ENCODE measurements at places on chromosomes 6 and 20.

- no peak for DNase-seq
Observed at GRCh38 chr6:163390770-163391169, 23.7 kb upstream of the QKI start.

GRCh38 chr20:23096097-23096496, 10.0 kb upstream of the CD93 start:
- no peak for DNase-seq

DNA sequence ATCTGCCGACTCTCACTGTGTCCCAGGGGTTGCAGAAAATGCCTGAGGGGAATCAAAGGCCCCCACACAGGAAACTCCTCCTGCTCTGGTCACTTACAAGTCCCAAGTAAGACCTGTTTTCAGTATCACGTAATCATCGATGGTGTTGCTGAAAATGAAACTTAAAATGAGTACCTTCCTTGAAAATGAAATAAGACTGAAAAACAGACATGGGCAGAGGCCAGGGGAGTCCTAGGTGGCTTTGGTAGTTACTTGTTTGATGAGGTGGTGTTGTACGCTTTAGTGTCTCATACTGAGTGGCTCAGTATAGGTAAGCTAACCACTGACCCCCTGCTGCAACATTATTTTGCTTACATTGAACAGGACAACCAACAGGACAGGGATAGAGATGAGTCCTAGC, 43.0 kb upstream of the SYNCRIP start:
- no peak for DNase-seq

- DNase-seq, result no peak
Observed at GRCh38 chr6:168778201-168778600, 337.2 kb downstream of the SMOC2 start.

- no peak for DNase-seq
Observed at GRCh38 chr6:166563805-166564204, 22.7 kb downstream of the RAMACL start.

DNA sequence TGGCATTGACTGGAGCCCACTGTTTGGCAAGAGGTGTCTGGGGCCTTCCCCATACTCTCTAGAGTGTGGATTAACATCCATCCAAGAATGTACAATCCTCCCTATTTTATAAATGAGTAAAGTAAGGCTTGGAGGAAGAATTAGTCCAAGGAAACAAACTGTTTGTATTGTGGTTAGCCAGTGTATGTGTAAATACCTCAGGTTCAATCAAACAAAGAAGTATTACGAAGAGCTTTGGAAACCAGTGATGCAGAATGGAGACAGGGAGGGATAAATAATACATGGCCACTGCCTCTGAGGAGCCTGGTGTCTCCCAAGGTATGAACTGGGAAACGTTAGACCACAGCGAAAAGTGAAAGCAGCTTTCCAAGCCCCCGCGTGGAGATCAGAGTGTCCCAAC, 226.6 kb upstream of the RIN2 start:
- no peak for DNase-seq

DNA sequence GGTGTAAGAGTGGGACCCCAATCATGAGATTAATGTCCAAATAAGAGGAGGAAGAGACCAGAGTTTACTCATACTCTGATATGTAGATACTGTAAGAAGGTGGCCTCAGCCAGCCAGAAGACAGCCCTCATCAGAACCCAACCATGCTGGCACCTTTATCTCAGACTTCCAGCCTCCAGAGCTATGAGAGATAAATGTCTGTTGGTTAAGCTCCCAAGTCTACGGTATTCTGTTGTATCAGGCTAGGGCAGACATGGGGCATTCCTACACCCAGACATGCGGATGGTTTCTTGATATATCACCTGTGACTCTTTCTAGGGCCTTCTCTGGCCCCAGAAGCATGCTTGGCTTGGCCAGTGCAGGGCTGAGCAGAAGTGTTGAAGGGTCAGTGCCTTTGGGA, 247.4 kb upstream of the RIN2 start:
- DNase-seq, result no peak

Data from stimulated activated CD4-positive, alpha-beta T cell treated with anti-CD3 and anti-CD28 coated beads, Interleukin-12 subunit alpha, Interleukin-12 subunit beta, amount 100 ng/mL, for 24 hours (primary cell).